ENCODE measurements at places on chromosomes 5 and 9.

- DNase-seq: no peak
Measured at GRCh38 chr5:153534102-153534501, 43.6 kb downstream of the GRIA1 start.

- DNase-seq: no peak
Measured at GRCh38 chr5:97136475-97136874, 5.9 kb downstream of the LIX1 start.

DNA sequence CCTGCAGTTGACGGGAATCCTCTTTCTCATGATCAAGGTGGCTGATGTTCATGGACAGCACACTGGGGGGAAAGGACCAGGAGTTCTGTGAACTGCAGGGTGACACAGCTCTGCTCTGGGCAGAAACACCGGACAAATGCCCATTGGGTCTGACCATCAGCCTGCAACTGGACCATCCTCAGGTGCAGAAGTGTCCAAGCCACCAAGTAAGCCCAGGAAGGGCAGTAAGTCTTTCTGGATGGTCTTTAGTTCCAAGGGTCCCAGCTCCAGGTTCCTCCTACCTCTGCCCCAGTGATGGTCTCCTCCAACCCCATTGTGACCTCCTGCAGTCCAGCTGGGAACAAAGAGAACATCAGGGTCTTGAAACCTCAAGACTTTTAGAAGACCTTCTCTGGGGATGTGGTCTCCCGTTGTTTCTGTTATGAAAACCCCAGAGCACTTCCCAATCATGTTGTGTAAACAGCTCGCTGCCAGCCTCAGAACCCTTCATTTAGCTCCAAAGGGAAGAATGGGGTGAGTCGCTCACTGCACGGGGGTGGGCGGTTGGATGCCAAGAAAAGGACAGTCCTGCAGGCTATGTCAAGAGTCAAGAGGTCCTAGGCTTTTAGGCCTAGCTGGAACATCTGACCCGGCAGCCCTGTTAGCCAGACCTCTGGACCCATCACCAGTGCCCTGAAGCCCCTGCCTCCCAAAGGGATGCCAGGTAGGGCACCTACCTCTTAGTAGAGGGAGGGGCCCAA, 41.8 kb upstream of the TCF7 start:
- no peak for DNase-seq

GRCh38 chr5:125424402-125425141, 678.1 kb upstream of the ZNF608 start:
- no peak for DNase-seq

DNA sequence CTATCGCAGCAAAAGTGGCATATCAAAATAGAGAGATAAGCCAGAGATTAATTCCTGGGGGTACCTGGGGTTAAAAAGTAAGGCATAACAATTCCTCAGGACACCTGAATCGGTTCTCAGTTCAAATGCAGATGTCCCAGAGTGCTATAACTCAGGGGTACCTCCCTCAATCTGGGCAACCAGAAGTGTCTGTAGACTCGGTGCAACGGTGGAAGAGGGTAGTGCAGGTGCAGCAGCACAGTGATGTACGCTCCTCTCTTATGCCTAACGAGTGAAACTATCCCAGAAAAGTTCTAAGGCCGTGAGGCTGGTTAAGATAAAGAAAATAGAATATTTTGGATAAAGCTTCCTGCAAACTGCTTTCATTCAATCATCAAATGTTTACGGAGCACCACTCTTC, 7.9 kb upstream of the NR4A3 start:
- no peak for DNase-seq

GRCh38 chr5:88682131-88682530, 200.9 kb downstream of the MEF2C start:
- no peak for DNase-seq

- DNase-seq: no peak
Measured at GRCh38 chr9:27073841-27074728, 34.9 kb upstream of the TEK start.

GRCh38 chr5:149300441-149300840, 28.8 kb downstream of the AFAP1L1 start:
- DNase-seq: no peak

DNA sequence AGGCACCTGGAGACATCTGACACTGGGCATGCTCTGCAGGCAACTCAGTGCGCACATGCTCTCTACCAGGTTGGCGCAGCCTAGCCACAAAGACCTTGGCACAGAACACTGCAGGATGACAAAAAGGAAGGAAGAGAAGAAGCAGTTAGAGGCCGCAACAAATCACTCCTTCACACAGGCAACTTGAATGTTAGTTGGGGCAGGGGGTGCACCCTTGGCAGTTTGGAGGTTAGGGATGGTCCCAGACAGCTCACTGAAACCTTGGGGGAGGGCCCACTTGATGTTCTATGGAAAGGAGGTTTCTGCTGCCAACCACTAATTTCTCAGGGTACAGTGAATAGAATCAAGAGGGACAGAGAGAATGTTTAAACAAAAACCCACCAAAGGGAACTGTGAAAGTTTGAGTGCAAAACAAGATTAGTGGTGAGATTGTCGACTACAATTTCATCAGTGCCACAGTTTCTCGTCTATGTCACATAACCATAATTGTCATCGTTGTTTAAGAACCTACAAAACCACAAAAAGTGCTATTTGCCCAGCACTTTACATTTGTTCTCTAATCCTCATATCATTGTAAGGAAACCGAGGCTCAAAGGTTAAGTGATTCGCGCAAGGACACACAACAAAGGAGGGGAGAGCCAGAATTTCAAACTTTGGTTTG, 48.7 kb downstream of the FBXW11 start:
- no peak for DNase-seq

DNA sequence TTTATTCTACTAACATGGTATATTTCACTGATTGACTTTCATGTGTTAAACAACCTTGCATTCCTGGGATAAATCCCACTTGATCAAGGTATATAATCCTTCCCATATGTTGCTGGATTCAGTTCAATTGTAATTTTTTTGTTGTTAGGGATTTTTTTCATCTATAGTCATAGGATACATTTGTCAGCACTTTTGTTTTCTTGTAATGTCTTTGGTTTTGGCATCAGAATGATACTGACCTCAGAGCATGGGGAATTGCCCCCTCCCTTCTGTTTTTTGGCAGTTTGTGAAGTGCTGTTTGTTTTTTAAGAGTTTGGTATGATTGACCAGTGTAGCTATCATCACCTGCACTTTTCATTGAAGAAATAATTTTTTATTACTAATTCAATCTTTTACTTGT, 176.8 kb upstream of the RASEF start:
- no peak for DNase-seq

DNA sequence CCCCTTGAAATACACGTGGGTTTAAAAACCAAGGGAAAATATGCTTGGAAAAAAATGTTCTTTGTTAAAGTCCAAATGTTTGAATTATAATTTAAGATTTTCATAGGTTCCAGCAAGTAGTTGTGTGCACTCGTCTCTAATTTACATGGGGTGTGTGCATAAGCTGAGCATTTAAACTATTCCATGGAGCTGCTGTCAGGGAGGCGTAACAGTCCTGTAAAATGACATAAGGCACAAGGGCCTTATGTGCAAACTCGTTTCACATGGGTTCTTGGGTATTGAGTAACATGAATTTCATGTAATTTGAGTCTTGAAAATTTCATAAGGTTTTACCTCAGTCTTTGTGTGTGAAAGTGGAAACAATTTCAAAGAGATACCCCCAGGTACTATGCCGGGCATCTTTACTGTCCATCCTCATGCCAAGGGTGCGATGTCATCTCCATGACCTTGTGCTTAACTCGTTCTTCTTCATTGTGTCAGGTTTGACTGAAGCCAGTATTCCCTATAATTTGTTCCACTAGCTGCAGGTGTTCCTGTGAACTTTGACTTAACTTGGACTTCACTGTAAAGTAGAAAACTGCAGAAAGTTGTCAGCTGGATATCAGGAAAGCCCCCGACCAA, 359.3 kb downstream of the SH3GL2 start:
- DNase-seq: no peak

DNA sequence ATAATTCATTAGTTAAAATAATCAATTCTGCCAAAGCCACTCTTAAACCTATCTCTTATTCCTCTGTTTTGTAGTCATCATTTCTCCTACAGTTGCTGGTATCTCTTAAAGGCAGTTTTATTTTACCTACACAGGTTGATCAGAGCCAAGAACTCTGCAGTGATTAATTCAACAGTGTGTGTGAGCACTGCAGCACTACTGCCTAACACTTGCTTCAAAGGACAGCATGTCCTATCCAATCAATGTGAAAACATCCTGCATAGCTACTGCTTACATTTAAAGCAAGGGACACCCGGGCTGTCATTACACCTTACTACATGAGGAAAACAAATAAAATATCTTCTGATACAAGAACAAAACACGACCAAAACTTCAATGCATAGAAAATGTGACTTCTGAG, 45.1 kb upstream of the HK3 start:
- DNase-seq: no peak

GRCh38 chr5:55220433-55221185, 6.5 kb downstream of the MCIDAS start:
- DNase-seq: no peak

GRCh38 chr9:91549177-91549576, 125.5 kb upstream of the NFIL3 start:
- no peak for DNase-seq

GRCh38 chr5:84487963-84488362, 103.3 kb upstream of the EDIL3 start:
- DNase-seq: no peak

GRCh38 chr9:121972501-121972981, 120.6 kb downstream of the TTLL11 start:
- no peak for DNase-seq

GRCh38 chr5:141692919-141693725, 11.1 kb upstream of the ARAP3 start:
- DNase-seq: no peak

DNA sequence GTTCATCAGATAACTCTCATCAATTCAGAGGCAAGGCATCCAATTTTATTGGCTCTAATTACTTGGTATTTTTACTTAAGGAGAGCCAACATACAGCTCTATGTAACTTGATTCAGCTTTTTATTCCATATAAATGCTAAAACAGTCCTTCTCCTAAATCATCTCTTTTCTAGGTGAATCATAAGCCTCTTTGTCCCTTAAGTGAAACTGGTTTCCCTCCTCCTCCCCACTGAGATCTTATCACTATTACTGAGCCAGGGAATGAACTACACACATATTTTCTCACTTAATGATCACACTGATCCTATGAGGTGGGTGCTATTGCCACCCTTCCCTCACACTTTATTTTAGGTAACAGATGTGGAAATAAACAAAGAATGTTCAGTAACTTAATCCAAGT, 1143.8 kb downstream of the MAT2B start:
- peak; percentile 55 for DNase-seq

GRCh38 chr9:91047993-91048607, 246.5 kb downstream of the SYK start:
- DNase-seq: no peak

GRCh38 chr5:32144378-32145207, 29.5 kb downstream of the GOLPH3 start:
- no peak for DNase-seq

DNA sequence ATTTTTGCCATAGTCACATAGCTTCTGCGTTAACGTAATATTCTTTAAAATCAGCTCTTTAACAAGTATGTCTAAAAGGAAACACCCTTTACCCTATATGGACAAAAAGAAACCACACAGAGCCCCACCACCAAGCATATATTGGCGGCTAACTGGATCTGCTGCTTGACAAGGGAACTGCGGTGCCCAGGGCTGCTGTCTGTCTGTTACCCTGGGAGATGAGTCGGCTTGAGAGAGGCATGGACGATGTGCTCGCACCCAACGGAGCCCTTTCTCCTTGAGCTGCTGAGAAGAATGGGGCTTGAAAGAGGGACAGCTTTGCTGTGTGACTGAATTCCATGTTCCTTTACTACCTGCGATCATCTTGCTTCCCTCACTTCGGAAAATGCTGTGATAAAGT, 158.6 kb upstream of the SHB start:
- DNase-seq: no peak

DNA sequence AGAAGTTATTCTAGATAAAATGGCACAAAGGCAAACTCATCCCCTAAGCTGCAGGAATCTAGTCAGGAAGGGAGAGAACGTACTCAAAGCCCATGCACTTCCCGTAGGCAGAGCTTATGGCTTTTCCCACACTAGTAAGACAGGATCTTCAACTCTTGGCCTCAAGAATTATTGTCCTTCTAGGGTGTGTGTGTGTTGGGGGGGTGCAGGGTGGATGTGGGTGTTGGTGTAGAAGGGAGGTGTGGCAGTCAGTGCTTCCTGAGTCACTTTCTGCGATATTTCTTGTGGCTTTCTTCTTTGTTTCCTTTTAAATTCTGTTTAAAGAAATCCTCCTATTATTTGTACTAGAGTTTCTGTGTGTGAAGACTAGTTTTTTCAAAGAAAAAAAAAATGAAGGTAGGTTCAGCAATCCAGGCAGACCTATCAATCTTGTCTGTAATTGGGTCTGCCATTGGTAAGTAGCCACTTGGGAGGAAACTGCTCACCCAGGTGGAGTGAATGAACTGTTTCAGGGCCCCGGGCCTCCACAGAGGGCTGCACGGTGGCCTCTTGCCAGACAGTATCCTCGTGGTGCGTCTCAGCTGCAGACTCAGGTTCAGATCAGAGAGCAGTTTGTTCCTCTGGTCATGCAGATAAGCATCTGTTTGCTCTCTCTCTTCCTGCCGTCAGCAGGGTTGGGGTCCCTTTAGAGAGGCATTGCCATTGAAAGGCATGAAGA, 131.9 kb downstream of the NPR3 start:
- no peak for DNase-seq

DNA sequence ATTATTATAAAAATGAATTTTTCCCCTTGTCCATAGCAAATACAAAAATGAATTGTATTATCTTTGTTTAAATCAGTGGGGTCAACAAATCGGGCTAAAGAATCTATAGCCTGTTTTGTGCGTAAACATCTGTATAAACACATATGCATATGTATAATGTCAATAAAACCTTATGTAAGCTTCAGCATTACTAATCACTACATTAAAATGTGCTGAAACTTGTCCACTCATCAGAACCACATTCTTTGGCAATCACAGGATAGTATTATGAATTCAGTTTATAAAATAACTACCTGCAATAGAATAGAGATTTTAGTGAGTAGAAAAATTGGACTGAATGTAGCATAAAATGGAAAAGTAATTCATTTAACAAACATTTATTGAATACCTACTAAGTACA, 30.6 kb downstream of the RGMB start:
- DNase-seq: no peak

DNA sequence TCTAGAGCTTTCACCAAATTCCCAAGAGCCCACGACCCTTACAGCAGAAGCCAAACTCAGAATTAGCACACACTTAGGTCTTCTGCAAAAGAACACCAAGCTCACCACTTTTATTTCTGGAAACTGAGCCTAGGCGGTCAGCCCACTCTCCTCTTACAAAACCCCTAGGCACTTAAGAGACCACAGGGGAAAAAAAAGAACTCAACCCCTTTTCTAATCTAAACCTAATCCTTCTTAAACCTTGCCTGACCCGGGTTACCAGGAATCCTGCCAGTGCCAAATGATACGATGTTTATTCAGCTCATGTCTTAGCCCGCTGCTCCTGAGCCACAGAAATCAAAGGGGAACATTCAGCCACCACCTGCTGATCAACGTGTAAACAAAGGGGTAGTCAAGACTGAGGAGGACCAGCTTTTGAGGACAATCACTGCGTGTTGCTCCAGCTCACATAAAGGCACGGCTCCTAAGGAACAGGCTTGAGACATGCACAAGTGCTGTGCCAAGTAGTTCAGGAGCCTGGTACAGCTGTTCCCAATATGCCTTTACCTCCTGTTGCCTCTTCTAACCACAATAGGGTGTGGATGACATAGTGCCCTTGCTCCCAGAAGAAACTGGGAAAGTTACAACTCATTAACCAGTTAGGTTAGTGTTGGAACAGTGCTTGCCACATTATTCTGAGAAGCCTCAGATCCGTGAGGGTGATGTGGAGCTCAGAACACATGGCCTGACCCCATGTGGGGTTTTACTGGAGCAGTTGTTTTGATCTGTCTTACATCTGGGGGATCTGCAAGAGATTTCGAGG, 49.3 kb downstream of the ZFAND5 start:
- DNase-seq: peak; percentile 97
